ENCODE measurements at places on chromosomes 12 and 14.

GRCh38 chr12:91383099-91383498 is 200.5 kb upstream of the DCN start:
- DNase-seq = no peak

DNA sequence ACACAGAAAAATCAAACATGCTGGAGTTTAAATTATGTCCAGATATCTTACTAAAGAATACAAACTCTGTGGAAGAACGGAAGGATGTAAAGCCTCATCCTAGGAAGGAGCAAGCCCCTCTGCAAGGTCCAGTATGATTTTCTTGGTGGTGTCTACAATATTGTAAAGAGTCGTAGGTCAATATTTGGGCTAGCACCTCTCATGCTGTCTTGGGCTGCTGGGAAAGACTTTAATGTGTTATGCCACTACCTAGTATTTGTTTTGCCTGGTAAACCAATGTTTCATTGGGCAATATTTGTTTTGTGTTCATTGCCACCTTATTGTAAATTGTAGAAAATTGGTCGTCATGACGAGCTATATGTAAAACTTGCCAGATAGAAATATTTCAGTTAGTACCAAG is 26.6 kb downstream of the RESF1 start:
- no peak for DNase-seq

- no peak for DNase-seq
Observed at GRCh38 chr12:3892631-3893030, 19.4 kb upstream of the PARP11 start.

DNA sequence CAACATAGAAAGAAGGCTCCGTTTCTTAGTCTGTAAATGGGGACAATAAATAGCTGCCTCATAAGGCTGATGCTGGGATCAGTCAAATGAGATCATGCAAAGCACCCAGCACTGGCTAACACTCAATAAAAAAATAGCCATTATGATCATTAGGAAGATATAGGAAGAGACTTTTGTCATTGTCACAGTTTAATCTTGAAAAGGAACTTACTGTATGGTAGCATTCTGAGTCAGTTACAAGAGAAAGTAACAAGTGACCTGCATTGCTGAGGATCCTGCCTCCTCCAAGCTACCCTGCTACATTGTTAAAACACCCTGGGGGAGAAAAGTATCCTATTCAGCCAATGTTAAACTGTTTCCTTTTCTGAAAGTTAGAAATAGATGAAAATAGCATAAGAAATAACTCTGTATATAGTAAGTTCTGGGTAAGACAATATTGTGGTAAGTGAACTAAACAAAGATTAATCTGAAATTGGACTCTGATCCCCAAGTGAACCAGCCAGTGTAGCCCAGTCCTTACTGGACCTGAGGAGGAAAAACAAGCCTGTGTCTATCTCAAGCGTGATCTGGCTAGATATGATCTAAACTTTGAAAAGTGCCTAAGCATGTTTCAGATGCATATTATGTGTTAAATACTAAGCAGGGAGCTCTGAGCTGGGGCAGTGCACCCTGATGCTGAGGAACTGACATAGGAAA is 3.6 kb upstream of the NUDT4 start:
- DNase-seq = no peak

- DNase-seq = no peak
Observed at GRCh38 chr14:57652769-57653168, 159.1 kb upstream of the CCDC198 start.

GRCh38 chr12:103279444-103279843 is 216.3 kb downstream of the C12orf42 start:
- DNase-seq = no peak

GRCh38 chr12:1553536-1553935 is 40.8 kb downstream of the FBXL14 start:
- DNase-seq = no peak

DNA sequence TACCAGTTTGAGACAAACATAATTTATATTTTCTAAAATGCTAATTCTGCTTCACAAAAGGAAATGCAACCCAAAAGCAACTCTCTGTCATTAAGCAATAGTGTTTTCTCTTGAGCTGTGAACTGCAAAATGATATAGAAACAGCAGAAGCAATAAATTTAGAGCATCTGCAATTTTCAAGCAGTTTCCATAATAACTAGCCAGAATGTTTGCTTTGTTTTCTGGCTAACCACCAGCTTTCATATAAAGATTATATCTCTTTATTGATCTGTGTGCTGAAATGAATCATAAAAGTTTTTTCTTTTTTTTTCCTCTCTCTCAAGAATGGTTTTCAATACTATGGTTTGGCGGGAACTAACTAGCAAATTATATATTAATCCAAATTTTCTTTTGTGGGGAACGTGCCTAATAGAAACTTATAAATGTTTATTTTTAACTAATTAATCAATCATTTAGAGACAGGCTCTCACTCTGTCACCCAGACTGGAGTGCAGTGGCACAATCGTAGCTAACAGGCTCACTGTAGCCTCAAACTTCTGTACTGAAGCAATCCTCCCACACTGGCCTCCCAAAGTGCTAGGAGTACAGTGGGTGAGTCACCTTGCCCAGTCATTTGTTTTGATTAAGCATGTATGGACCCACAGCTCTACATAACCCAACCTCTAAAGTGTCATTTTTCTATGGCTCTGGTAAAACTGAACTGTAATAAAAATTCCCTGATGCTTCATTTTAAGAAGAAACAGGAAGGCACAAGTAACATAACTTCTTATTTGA is 830.1 kb upstream of the MGAT4C start:
- no peak for DNase-seq

DNA sequence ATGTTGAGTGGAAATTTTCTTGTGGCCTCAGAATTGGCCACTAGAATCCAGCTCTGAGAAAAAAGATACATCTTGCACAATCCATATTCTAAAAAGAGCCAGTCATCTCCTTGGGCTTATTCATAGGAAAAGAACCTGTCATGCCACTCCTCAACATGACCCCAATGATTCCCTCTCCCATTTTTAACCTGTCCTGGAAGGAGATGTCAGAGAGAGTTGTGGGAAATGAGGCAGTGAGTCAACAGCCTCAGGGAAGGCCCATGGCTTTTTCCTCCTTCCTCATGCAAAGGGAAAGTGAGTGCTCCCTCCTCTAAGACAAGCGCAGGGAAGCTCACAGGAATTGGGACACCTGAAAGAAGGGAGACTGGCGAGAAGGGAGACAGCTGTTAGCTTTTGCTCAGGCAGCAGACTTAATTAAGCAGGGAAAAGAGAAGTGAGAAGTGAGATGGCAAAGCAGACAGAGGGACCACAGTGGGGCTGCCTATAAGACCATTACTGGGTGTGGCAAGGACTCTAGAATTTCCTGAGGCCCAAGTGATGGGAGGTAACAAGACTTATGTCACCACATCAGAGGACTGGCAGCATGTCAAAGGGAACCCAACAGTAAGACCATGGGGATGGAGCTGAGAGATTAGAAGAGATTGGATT is 10.2 kb upstream of the DHRS7 start:
- no peak for DNase-seq

DNA sequence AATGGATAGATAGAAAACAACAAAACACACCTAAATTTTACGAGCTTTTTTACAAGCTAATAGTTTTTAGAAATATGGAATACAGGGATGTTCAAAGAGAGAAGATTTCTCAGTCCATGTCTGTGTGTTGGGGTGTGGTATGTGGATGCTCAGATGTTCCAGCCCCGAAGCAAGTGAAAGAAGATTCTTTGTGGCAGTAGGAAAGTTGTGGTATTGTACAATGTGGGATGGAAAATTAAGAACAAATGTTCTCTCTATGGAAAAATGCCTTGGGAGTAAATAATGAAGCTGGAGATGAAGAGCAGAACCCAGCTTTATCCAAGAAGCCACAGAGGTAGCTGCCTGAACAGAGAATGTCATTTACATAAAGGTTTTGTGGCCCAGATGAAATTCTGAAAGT is 150.3 kb upstream of the PRKD1 start:
- DNase-seq = no peak

- no peak for DNase-seq
Observed at GRCh38 chr14:30525833-30526232, 33.1 kb upstream of the G2E3 start.

DNA sequence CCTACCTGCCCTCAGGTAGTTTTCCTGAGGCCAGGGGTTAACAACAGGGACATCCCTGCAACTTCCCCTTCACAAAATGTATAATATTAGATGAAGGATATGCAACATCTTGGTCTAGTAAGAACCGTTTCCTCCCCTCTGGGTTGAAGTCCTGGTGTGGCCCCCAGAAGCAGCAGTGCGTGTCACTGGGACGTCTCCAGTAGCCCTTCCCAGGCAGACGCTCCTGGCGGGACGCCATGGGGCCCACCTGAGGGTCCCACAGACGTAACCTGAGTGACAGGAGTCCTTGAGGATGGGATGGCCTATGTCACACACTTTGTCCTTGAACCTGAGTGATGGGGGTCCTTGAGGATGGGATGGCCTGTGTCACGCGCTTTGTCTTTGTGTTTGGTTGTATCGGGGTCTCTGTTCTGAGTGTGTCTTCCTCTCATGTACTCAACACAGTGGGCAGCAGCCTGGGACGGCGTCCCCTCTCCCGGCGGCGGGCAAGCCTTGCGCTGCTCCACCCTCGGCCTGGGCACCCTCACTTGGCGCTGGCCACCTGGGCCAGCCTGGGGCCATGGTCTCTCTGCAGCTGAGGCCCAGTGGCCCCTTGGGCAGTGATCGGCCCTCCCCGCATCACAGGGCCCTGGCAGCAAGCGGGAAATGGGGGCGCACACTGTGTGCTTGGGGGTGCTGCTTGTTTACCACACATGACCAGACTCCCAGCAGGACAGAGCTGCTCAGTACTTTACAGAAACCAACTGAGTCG is 14.3 kb upstream of the AMN start:
- DNase-seq = no peak

- DNase-seq = no peak
Observed at GRCh38 chr12:65162609-65163008, 6.8 kb upstream of the LEMD3 start.

DNA sequence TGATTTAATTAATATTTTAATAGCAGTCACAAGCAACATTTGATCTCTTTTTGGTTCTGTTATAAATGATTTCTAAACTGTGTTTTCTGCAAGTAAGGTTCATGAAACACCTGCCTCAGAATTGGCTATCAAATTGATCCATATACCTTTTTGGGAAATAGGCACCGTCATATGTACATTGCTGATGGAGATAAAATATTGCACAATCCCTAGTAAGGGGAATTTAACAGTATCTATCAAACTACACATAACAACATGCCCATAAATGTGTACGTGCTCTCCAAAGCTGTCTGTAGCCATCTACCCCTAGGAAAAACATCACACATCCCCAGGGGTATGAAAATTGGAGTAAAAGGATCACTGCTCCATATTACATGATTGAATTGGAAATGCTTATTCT is 167.3 kb upstream of the CPNE8 start:
- DNase-seq = no peak

GRCh38 chr12:66879409-66879808 is 200.5 kb upstream of the GRIP1 start:
- DNase-seq = no peak

- DNase-seq = no peak
Observed at GRCh38 chr12:56990648-56991318, 15.6 kb downstream of the ZBTB39 start.

- DNase-seq = no peak
Observed at GRCh38 chr14:75156901-75157300, 19.5 kb downstream of the TMED10 start.

DNA sequence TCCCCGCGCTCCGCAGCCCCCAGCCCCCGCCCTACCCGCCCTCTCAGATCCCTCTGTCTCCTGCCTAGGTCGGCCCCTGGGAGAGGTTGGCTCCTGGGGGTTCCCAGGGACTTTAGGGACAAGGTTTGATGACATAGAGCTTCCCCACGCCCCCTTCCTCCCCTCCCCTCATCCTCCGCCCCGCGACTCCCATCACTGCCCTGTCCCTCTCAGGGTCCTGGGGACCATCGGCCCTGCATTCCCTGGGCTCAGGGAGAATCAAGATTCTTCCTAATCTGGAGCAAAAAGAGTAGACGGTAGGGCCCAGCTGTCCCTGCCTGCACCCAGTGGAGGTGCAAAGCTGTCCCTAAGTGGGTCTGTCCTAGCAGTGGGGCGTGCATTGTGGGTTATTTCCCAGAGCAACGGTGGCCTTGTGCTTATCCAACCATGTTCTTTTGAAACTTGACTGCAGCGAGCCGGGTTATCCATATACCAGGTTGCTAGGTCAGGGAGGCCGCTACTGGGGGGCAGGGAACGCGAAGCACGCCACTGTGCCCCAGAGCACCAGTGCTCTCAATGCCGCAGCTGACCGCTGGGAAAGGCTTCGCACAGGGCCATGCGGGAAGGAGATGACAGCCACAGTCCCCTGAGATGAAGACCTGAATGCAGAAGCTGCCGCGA is 124.4 kb upstream of the PRMT8 start:
- DNase-seq = no peak

DNA sequence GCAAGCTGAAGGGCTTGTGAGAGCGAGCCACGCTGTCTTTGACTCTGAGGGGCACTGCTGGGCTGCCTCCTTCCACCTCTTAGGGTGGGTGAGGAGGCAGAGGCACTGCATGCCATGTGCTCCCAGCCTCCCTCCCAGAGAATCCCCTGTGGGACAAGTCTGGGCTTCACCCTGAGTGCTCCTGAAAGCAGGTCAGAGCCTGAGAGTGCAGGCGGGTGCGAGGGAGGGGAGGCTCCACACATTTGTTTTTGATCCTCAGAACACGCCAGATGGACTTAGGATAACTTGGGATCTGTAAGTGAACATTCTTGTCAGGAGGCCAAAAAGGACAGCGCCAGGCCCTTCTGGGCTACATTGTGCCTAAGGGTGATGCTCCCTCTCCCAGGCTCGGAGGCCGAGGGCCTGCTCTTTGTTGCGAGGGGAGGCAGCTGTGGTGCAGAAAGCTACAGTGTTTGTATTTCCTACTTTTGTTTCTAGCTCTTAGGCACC is 155.4 kb downstream of the TMX1 start:
- DNase-seq = no peak

DNA sequence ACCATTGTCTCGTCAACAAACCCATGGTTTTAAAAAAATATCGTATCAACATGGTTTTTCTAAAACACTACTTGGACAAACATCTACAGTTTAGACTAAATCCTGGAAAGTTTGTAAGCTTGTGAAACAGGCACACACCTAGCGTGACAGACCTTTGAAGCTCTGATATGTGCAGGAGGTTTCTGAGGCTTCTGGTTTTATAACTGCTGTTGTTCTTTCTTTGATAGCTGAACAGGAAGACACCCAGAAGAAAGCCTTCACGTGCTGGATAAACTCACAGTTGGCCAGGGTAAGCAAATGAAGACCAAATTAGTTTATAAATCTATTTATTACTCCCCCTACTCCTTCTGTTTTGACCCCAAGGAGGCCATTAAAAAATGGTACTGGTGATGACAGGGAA is 87.6 kb downstream of the SYNE2 start:
- DNase-seq = no peak

DNA sequence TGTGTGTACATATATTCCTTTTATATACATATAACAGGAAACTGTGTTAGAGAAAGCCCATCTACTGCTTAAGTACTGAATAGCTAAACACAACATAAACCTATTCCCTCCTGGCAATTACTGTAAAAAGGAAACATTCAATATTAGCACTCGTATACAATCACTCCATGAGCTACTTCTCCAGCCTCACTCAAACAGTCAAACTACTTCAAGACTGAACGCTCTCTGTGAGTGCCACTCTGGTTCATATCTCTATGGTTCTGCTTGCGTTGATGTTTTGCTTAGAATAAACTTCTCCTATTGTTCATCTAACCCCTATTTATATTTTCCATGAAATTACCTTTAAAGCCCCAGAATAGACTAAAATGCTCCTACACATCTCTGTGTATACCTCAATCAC is 243.7 kb downstream of the MED13L start:
- no peak for DNase-seq
